ENCODE measurements at places on chromosomes 1 and 21. TPM values are rescaled to one million over a fixed set of nuclear protein-coding genes. Genes with fewer than 3 reads are reported as not detected.

The OR2L2 gene
- total RNA-seq, result not detected

The IGSF3 gene
- 0.85 TPM for total RNA-seq

The TNFRSF1B gene
- 15.2 TPM for total RNA-seq

The AKNAD1 gene
- total RNA-seq, result 0.38 TPM

The S100PBP gene
- total RNA-seq, result 37.5 TPM
